ENCODE measurements at places on chromosomes 3 and 15. TPM values are rescaled to one million over a fixed set of nuclear protein-coding genes. Genes with fewer than 3 reads are reported as not detected.

ATP10A gene
- 0.94 TPM for total RNA-seq

RBPMS2 gene
- 242 TPM for total RNA-seq

SLC27A2 gene
- total RNA-seq, result not detected

KIF15 gene
- total RNA-seq, result 0.30 TPM

ADAMTS7 gene
- 17.8 TPM for total RNA-seq

ANKUB1 gene
- total RNA-seq, result not detected

ZNF501 gene
- 4.4 TPM for total RNA-seq

MEGF11 gene
- total RNA-seq, result not detected

Data from cardiac septum (tissue), 1 donor.